Stimulated activated CD4-positive, alpha-beta T cell treated with anti-CD3 and anti-CD28 coated beads, Interleukin-2, amount 100 ng/mL, for 4 hours (primary cell): ENCODE measurements at places on chromosomes 7 and 10.
A peak's percentile ranks its signal among the peaks of the same experiment; 100 is the strongest.

GRCh38 chr10:94018107-94018506 lies 24.4 kb downstream of the PLCE1 start:
- no peak for DNase-seq

- DNase-seq: peak; percentile 22
Observed at GRCh38 chr7:24812305-24812945, 55.2 kb upstream of the GSDME start.

DNA sequence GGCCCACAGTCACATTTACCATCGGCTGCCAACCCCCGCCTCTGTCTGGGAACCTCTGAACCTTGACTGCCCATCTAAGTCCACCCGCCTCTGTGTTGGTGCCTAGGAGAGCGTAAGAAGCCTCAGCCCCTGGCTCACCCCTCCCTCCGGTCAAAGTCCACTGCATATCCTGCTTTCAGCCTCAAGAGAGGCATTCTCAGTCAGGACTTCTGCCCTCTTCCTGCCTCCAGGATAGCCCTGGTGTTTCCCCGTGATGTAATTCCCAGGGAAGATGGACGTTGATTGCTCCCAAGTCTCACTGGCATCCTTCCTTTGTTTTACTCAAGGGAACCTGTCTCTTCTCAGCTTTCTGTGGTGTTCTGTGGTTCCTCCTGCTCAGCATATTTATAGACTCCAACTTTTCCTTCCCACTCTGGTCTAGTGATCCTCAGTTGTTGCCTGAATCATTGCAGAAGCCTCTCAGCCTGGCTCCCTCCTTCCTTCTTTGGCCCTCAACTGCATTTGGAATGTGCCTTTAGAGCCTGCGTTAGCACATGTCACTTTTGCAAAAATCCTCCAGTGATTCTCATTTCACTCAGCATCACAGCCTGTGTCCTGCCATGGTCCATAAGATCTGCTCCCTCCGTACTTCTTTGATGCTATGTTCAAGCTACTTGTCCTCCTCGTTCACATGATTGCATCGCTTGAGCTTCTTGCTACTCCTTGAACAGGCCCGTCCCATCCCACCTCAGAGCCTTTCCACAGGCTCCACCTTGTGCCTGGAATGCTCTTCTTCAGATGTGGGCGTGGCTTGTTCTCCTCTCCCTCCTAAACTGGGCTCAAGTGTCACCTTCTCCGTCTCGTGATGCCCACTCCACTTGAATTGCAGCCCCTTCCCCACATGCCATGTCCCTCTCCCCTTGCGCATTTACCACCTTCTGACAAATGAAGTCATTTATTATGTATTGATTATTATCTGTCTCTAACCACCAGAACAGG lies 124.2 kb downstream of the PLPP4 start:
- no peak for DNase-seq

- DNase-seq: no peak
Observed at GRCh38 chr7:118079369-118079768, 104.6 kb upstream of the LSM8 start.

DNA sequence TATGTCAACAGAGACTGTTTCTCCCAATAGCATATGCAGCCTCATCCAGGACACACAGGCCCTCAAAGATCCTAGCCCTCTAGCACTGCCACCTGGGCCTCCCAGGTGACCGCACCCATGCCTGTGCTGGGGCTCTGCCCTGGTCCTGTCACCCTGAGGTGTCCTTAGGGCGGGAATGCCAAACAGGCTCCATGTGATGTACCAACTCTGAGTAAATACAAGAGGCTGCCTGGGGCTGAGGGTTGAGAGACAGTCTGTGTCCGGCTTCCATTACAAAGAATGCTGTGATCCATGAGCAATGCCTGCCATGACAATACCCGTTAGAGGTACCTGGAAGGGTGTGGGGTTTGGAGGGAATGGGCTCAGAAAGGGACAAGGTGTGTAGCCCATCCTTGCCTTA lies 83.0 kb upstream of the KAT6B start:
- no peak for DNase-seq

DNA sequence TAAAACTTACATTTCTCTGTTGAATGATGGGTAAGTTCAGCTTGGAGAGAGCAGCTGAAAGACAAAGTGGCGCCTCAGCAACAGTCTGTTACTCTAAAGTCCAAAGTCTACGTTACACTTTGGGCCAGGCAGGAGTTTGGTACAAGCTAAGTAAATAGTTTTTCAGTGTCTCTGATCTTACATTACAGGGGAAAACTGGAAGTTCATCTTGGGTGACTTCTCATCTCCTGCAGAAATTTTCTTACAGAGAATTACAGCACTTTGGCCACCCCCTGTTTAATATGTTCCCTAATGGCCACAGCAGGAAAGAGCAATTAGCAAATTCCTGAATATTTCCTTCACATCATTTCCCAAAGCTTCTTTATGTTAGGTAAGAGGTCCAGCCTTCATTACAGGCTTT lies 67.1 kb downstream of the ABCC2 start:
- no peak for DNase-seq

GRCh38 chr10:120950051-120950561 lies 98.9 kb downstream of the WDR11 start:
- no peak for DNase-seq

DNA sequence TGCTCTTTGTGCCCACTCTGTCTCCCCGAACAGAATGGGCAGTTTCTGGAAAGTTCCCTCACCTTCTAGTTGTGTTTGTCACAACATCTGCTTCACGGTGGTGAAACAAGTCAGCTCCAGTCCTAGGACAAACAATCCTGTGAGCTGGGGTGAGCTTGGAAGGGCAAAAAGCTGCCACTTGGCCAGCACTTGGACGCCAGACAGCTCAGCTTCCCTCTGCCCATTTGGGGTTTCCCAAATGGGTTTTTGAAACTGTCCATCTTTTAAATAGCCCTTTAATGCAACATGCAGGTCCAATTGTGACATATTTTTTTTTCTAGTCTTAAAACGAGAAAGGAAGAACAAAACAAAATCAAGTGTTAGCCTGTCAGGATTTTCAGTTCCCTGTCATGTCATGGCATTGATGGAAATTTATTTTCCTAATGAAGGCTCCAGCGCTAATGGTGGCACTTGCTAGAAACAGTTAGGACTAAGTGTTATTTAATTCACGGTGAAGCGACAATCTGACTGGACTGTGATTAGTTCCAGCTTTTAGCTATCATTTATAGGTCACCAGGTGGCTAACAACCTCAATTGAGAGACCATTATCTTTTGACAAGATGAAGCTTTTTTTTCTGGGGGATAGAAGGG lies 181.7 kb downstream of the MYOF start:
- DNase-seq: no peak

- no peak for DNase-seq
Observed at GRCh38 chr7:83519240-83519639, 129.7 kb downstream of the SEMA3E start.

DNA sequence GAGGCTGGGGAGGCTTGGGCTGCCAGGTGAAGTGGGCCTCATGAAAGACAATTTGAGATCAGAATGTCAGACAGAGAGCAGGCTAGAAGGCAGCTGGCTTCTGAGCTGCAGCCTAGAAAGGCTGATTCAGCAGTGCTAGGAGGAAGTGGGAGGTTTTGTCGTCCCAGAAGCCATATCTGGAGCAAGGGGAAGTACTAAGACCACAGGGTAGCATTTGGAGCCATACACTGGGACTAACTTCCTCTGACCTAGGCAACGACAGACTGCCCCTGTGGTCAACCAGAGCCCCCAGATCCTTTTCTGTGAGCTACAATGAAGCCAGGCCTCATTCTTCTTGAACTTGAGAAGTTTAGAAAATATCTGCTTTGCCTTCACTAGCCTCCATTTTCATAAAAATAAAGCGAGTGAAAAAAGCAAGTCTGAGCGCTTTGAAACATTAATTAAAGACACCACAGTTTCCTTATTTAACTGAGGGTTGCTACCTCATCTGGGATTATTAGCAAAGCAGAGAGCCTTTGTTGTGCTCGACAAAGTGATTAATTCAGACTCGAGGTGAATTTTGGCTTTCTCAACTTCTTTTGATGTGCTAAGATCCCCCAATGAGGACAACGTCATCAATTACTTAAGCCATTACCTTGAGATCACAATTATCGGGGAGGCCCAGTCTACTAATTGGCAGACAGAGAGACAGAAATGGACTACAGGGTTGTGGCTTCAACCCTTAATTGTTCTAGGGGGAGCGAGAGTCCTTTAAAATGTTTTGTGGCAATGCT lies 26.6 kb downstream of the TBXAS1 start:
- DNase-seq: no peak

DNA sequence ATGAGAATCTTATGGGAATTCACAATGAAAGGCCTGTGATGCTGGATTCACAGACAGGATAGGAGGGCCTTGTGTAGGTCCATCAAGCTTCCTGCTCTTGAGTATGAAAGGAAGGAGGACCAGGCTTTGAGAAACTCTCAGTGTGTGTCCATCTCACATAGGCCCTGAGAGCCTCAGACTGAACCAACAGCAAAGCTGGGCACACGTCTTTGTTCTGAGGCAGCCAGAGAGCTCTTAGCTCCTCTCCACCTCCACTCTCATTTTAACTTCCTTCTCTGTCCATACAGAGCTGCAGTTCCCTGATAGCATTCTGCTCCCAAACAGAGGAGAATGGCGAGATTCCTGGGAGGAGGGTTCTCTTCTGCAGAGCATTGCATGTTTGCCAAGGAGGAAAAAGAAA lies 515.6 kb downstream of the CALN1 start:
- DNase-seq: no peak

DNA sequence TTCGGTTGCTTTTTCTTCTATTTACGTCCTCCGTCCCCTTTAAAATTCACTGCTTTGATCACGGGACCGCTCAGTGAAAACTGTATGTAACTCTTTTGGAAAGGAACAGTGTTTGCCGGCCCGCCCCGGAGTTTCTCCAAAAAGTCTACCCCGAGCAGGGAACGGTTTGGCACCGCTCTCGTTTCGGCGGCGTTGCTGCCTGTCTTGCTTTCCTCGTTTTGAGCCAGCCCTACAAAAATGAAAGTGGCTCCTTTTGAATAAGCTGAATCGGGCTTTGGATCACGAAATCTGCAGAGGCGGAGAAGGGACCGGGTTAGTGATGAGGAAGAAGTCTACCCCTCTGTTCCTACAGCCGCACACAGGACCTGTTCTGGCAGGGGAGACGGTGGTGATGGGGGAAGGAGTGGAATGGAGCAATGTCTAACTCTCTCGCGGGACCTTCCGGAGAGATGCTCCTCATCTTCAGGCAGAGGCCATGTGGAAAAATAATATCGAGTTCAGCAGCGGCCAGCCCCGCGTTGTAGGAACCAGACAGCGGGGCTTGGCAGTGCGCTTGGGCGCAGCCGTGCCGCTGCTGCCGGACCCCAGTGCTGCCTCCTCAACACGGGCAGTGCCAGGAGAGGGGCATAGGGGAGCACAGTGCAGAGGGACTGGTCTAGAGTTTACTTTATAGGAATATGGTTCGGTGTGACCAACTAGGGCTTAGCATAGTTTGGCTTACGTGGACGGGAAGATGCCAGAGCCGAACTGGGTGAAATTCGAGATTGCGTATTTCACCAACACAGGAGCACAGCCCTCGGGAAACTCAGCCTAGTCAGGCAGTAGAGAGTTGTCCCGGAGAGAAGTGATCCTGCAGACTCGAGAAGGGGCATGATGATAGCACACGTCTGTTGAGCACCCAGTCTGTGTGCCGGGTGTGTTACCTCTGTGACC lies 1.4 kb downstream of the HTRA1 start:
- no peak for DNase-seq

- no peak for DNase-seq
Observed at GRCh38 chr10:128922619-128923196, 544.3 kb upstream of the MGMT start.

DNA sequence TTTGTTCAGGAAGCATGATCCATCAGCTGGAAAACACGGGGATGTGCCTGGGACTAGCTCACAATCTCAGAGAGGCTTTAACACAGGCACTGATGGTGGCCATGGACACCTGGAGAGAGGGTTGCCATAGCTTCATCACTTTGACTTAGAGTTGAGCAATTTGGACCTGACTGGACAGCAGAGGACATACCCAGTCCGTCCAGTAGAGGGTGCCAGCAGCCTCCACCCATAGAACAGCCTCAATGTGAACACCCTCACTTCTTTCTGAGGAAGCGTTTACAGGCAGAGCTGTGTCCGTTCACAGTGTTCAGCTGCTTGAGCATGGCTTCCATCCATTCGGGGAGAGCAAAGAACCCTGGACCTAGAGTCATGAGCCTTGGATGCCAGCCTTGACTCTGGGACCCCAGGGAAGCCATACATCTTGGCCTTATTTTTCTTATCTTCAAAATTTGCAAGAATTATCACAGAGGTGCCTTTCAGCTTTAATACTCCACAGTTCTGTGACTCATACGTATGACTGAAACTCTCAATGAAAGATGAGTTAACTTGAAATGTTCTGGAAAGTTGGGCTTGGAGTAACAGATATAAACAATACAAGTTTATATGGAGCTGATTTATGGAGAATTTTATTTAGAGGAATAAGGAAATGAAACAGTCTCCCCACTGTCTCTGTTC lies 302.9 kb upstream of the PODXL start:
- peak; percentile 8 for DNase-seq

DNA sequence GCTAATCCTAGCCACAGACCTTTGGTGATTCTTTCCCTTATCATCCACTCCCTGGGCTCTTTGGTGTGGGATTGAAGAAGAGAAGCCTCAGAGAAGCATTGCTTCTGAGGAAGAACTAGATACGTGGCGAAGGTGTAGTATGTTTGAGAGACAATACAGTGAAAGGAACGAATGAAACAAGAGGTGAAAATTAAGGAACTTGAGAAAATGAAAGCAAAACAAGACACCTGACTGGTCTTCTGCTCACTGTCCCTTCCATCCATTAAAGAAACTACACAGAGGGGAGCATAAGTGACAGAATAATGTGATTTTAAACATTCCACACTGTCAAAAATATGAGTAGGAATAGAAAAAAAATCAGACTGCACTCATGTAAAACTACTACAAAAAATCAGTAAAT lies 219.6 kb upstream of the NPSR1 start:
- no peak for DNase-seq

DNA sequence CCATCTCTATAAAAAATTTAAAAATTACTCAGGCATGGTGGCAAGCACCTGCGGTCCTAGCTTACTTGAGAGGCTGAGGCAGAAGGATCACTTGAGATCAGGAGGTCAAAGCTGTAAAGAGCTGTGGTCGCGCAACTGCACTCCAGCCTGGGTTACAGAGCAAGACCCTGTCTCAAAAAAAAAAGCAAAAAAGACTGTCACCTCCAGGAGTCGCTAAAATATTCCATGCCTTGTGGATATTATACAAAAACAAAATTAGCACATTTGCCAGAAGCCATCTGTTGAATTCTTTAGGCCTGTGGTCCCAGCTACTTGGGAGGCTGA lies 87.0 kb upstream of the SDK1 start:
- DNase-seq: no peak

GRCh38 chr7:140058517-140058916 lies 4.2 kb downstream of the PARP12 start:
- DNase-seq: no peak
